Activated CD4-positive, alpha-beta T cell treated with anti-CD3 and anti-CD28 coated beads, Interleukin-2, amount 50 U/mL, for 1 hour (primary cell): ENCODE measurements at places on chromosomes 5 and 9.

DNA sequence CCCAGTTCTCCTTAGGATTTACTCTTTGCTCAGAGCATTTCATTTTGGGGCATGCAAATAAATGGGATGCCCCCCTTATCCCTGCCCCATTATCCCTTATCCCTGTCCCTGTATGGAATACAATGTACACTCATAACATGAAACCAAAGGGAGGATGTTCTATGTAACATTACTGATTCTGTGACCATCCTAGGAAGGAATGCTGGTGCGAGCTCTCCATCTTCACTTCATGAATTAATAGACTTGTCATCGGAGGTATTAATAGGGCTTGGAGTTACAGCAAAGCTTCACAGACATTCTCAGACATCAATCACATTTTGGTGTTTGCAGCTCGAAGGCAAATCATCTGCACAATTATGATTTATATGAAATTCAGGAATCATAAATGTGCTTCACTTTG lies 20.4 kb upstream of the PIK3R1 start:
- no peak for DNase-seq

DNA sequence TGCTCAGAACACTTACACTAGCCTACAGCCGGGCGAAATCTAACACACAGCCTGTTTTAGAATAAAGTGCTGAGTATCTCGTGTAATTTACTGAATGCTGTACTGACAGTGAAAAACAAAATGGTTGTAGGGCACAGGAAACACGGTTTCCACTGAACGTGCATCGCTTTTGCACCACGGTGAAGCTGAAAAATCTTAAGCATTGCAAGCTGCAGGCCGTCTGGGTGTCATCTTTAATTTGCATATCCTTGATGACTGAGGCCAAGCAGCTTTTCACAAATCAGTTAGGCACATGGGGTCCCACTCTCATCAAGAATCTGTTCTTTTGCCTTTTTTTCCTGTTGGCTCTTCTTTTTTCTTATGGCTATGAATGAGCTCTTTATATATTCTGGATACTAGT lies 58.2 kb downstream of the CAMSAP1 start:
- DNase-seq: no peak

GRCh38 chr5:176474476-176474875 lies 26.3 kb downstream of the FAF2 start:
- no peak for DNase-seq

DNA sequence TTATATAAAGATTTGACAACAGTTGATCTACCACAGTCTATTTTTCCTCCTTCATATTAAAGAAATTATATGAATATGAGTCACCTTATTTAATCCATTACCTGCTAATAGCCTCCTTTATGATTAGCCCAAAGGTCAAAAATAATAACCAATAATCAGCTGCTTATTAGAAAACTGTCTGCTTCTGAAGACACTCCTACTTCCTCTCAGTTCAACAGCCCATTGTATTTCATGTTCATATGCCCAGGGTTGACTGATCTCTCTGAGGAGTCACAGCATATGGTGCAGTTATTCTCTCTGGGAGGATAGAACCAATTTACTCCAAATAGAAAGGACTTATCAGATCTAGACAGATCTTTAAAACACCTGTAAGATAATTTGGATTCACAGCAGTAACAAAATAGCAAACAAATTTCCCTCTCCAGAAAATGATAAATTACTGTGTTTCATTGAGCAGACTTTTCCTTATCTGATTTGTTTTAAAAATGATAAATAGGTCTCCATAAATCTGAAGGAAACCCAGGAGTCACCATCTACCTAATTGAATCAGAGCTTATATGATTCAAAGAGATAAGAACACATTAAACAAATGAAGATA lies 180.4 kb upstream of the ITGA1 start:
- no peak for DNase-seq

- DNase-seq: no peak
These were observed 150.8 kb upstream of the ADCY2 start for GRCh38 chr5:7245121-7245651.

DNA sequence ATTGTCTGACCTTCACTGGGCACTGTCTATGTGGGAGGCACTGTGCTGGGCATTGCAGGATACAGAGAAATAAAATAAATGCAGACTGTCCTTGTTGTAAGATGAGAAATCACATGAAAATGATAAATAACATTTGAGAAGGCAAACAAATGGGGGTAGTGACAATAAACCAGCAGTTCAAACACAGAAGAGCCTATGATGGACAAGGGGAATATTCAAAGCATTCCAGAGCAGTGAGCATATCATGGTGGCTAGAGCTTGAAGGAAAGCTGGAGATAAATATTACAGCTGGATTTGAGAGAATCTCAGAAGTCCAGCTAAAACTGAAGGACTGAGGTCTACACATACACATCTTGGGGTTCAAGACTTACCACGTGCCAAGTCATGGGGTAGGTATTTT lies 209.9 kb downstream of the ASTN2 start:
- no peak for DNase-seq

DNA sequence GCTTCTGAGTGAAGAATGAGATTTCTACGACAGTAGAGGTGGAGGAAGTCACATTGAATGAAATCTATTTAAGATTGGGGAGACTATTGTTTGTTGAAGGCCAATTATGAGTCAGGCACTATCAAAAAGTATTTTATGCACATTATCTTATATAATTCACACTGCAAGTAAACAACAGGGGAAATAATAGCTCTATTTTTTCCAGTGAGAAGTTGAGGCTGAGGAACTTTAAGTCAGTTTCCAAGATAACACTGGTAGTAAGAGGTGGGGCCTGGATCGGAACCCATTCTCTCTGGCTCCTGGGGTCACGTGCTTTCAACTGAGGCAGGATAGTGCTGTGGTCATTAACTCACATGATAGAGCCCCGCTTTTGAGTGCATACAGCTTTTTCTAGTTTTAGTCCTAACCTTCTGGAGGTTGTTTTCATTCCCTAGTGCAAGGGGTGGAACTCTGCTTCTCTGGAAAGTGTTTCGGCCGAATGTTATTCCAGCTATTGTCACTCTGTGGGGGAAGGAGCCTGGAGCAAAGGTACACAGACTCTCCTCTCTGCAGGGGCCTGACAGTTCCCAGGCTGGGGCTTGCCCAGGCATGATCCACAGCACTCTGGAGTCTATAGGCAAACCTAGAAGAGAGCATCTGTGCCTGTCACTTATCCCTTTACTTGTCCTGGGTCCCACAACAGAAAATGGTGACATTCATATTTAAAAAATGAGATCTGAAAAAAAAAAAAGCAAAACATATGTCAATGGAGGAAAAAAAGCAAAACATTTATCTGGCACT lies 352.4 kb upstream of the ACTBL2 start:
- DNase-seq: no peak

- no peak for DNase-seq
These were observed 36.3 kb downstream of the GDA start for GRCh38 chr9:72185561-72185960.

DNA sequence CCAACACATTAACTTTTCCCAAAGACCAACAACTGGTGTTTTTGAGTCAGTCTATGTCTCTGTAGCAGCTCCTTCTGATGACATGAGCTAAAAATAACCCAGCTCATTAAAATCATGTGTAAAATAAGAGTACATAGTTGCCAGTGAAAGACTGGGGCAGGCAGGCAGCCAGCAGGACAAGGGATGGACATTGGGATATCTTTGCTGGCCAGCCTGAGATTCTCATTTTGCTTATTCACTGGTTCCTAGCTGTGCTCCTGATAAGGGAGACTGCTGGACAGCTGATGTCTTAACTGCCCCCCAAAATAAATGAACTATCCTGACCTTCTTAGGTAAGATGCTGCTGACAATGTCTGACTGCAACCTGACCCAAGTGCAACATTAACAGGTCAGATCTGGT lies 33.9 kb downstream of the EPB41L4B start:
- no peak for DNase-seq

DNA sequence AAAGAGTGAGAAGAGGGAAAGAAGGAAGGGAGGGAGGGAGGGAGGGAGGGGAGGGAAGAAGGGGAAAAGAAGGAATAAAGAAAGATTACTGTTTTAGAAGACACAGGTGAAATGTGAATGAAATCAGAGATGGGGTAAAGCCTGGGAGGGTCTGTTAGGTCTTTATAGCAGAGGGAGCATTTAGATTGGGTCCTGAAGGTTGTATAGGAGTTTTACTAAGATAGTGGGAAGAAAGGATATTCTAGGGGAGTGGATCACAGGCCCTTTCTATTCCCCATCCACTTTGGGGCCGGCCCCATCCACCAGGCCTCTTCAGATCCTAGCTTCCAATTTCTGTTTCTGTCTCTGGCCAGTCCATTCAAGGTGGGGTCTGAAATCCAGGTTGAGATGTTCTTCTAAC lies 35.5 kb downstream of the C9orf50 start:
- DNase-seq: no peak

DNA sequence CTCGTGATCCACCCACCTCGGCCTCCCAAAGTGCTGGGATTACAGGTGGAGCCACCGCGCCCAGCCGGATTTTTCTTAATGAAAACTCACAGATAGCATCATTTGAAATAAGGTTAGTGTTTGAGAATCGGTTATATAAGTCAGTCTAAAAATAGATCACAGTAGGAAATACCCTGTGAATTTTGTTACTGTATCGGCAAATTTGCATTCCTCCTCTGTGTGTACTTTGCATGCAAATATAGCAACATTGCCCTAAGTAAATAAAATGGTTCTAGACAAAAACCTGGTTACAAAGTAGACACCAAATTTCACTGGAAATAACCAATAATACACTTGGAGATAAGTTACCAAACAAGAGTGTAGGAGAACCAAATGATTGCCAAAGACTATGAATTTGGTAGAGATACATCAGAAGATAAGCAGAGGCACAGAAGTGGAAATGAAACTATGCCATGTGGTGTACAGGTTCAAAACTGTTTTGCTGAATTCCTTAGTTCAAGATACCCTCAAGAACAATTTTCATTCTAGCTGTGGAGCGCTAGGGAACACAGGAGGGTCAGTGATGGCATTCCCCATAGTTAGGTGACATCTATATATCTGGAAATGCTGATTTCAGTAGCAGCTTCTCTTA lies 58.1 kb downstream of the ICE1 start:
- no peak for DNase-seq

DNA sequence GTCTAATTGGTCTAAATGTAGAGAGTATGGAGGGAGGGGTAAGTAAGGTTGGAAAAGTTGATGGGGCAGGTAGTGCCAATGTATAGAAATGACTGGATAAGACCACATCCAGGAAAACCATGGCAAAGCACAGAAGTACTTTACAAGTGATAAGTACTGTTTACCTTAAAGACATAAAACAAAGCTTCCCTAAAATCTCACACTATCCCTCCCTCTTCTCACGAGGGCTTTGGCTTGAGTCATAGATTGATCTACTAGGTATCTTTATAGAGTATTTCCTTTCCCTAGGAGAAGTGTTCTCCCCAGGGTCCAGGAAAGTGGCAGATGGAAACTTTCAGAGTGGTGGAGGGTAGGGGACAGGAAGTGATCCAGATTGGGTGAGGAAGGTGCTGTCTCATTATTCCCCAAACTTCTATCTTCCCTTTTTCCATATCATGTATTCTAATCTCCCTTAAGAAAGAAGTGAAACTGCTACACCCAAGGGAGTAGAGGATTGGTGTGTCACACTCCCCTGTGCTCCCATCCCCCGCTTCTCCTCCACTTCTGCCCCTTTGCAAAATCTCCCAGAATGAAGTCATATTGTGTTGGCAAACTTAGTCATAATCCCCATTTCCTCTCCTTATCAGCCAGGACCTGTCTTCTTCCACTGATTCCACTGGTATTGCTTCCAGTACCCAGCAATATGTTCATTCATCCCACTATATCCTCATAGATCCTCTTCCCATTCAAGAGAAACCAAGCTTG lies 14.6 kb downstream of the IL33 start:
- DNase-seq: no peak

GRCh38 chr9:91500509-91501014 lies 76.9 kb upstream of the NFIL3 start:
- DNase-seq: no peak

DNA sequence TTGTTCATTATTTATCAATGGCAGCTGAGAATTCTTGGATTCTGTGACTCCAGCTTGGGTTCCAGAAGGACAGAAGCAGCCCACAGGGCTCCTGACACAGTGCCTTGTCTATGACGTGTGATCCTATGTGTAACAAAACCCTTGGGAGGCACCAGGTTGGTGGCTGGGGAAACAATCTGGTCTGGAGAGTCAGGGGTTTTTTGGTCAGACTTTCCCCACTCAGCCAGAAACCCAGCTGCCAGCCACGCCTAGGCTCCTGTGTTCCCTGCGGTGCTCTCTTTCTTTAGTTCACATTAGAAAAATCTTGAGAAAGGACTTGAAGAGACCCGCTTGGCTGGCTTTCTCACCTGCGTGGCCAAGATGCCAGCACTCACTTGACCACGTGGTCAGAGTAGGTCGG lies 15.5 kb upstream of the ZBED3 start:
- DNase-seq: no peak

- no peak for DNase-seq
These were observed 57.4 kb downstream of the SERINC5 start for GRCh38 chr5:80198399-80198798.

- no peak for DNase-seq
These were observed 945.2 kb upstream of the C9orf72 start for GRCh38 chr9:28518439-28518838.

GRCh38 chr9:113998114-113998513 lies 80.0 kb downstream of the AMBP start:
- no peak for DNase-seq

DNA sequence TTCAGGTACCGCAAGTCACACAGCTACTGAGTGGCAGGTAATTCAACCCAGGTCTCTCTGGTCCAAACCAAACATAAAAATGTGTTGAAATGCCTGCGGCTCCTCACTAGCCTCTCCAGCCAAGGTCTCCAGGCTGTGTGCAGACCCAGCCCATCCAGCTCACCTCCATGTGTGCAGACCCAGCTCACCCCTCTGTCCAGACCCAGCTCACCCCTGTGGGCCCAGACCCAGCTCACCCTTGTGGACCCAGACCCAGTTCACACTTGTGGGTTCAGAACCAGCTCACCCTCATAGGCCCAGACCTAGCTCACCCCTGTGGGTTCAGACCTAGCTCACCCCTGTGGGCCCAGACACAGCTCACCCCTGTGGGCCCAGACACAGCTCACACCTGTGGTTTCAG lies 188.0 kb upstream of the ADCY2 start:
- DNase-seq: no peak

DNA sequence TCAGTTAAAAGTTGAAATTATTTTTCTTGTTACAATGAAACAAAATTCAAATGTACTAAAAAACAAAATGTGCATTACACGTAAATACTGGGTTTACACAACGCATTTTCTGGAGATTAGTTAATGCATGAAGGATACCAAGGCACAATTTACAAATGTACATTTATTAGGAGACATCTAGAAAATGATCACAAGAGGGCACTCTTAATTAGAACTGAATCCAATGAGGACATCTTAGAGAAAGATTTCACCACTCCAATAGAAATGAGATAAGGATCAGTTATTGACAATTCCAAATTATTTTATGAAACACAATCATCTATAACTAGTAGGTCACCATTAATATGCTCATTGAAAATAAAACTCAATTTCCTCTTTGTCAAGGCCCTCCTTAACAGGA lies 36.6 kb upstream of the CDH12 start:
- DNase-seq: no peak
